NCI-H187 treated with DMSO at 0.1 percent for 48 hours (cell line): ENCODE measurements at places on chromosomes 16 and 17.

- DNase-seq, result no peak
These were observed 772 bp downstream of the CHD3 start for GRCh38 chr17:7889166-7889955.

DNA sequence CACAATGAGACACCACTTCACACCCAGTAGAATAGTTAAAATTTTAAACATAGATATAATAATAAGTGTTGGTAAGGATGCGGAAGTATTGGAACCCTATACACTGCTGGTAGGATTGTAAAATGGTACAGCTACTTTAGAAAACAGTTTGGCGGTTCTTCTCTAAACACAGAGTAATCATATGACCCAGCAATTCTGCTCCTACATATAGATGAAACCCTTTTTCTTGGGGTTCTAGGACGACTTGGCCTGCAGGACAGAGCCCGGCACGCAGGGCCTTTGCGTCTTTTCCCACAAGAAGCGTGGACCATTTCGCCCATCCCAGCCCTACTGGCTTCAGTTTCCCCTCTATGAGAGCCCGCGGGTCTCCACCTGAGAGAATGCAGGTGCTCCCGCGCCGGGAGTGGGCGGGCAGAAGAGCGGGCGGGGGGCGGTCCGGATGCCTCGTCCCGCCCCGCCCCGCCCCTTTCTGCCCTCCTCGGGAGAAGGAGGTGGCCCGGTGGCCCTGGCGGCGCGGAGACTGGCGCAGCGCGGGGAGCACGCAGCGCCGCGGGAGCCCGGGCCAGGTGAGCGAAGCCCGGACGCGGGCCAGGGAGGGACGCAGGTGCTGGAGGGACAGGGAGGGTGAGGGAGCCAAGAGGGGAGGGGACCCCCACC lies at the start of gene SDR42E2:
Gene SDR42E2 (plus strand): TSS at position 508 of the 657 bp plus-strand sequence. CDS start 3,077 bp downstream, outside the sequence.
- DNase-seq, result no peak

- no peak for DNase-seq
These were observed 457.7 kb downstream of the XYLT1 start for GRCh38 chr16:17013038-17013437.

DNA sequence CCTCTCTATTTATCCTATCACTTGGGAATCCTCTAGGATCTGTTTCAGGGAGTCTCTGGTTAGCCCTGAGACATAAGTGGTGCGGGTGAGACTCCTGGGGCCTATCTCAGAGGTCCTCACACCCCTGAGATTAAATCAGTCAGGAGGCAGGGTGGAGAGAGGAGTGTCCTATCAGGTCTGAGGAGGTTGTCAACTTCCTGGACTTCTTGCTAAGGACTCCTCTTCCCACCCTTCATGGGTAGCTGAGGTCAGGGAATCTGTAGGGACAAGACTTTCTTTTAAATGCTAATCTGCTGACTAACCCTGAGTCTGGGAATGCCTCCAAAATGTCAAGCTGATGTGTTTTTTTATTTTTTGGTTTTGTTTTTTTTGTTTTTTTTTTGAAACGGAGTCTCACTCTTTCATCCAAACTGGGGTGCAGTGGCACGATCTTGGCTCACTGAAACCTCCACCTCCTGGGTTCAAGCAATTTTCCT lies 6.6 kb upstream of the ARMC5 start:
- DNase-seq, result no peak

- DNase-seq, result no peak
These were observed 7.8 kb downstream of the TMEM98 start for GRCh38 chr17:32935726-32936125.

GRCh38 chr16:3173892-3174617 lies 13.9 kb upstream of the OR1F1 start:
- DNase-seq, result no peak

GRCh38 chr17:45357364-45357997 lies 40.7 kb upstream of the MAP3K14 start:
- no peak for DNase-seq

DNA sequence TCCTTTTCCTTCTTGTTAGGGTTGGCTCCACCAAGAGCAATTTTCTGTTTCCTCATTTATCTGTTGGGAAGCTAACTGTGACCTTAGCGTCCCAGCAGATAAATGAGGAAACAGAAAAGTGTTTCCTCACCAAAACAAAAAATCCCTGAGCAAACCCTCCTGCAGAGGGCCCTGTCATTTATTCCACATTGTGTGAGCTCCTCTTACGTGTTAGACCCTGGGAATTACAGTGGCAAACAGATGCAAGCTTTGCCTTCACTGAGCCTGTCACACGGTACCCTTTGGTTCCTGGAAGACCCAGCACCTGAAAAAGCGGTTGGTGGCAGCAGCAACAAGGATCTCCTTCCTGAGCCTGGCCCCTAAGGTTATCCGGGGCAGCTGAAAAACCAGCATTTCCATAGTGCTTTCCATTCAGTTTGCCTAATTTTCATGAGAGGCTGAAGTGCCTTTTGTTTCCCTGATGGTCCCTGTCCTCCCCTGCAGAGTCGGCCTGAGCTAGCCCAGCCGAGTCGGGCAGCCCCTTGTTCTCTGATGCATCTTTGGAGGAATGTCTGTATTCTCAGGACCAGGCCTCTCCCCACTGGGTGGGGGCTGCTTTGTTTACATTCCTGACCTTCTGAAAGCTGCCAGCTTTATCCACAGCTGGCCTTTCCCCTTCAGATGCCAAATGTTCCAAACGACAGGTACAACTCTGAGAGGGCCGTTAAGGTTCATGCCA lies 34.7 kb downstream of the YPEL2 start:
- no peak for DNase-seq

GRCh38 chr16:56514845-56515244 lies 5.0 kb downstream of the BBS2 start:
- DNase-seq, result no peak

DNA sequence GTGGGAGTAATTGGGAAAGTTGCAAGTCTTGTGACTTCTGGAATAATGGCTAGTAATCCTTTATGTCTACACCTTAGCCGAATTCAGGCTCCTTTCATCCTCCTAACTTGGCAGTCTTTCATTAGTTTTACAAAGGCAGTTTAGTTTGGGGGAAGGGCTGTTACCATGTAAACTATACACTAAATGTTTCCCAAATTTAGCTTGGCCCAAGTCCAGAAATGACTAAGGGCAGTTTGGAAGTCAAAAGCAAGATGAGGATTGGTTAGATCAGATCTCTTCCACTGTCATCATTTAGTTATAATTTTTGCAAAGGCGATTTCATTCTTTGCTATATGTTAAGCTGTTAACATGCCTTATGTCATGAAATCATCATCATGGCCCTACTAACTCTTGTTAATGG lies 115.4 kb upstream of the CACNG3 start:
- DNase-seq, result no peak

DNA sequence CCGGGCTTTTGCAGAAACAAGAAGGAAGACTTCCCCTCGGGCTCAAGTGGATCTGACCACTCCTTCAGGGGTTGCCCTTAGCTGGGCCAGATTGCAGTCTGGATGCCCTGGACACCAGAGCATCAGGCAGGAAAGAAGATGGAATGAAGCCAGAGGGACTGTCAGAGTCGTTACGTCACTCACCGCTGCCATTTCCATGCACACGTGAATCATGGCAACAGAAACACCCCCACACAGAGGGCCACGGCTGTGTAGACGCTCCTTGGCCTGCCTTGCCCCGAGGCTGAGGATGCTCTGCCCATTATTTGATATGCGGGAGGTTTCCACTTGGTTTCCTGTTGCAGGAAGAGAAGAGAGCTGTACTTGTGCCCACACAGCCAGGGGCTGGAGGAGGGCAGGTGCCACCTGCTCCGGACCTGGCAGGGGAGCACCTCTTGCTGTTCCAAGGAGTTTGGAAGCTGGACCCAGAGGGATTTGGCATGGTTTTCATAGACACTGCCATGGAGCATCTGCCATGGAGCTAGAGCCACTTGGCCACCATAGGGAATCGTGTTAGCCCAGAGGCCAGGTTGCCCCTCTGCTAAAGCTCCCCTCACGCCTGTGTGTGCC lies 29.4 kb downstream of the RBFOX3 start:
- DNase-seq, result no peak

GRCh38 chr17:15109608-15110007 lies 155.5 kb downstream of the PMP22 start:
- DNase-seq, result no peak

DNA sequence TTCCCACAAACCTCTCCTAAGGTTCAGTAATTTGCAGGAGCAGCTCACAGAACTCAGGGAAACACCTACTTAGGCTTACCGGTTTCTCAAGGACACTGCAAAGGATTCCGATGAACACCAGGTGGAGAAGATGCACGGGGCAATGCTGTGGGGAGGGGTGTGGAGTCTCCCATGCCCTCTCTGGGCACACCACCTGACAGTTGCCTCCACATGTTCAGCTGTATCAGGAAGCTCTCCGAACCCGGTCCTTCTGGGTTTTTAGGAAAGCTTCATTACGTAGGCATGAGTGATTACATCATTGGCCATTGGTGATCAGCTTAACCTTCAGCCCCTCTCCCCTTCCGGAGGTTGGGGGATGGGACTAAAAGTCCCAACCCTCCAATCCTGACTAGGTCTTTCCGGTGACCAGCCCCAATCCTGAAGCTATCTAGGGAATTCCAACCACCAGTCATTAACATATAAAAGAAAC lies 21.6 kb downstream of the C17orf58 start:
- DNase-seq, result no peak

GRCh38 chr16:67825906-67826305 lies 16.2 kb upstream of the THAP11 start:
- no peak for DNase-seq

DNA sequence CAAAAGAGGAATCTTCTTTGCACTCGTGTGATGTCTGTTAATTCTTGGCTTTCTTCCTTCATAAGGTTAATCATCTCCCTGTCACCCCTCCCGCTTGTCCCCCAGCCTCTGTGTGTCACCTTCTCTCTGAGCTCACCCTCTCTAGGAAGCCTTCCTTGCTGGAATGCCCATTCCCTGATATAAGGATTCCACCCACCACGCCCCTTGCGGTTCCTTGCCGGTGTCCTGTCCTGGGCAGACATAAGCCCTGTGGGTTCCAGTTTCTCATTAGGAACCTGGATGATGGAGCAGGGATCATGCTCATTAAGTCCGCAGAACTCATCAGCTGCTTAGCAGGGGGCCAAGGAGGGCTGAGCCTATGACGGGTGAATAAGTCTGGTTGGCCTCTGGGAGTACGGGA lies 559.3 kb downstream of the MAF start:
- DNase-seq, result no peak
